OCI-M1 (cell line): ENCODE measurements at places on chromosomes 6 and 20.

DNA sequence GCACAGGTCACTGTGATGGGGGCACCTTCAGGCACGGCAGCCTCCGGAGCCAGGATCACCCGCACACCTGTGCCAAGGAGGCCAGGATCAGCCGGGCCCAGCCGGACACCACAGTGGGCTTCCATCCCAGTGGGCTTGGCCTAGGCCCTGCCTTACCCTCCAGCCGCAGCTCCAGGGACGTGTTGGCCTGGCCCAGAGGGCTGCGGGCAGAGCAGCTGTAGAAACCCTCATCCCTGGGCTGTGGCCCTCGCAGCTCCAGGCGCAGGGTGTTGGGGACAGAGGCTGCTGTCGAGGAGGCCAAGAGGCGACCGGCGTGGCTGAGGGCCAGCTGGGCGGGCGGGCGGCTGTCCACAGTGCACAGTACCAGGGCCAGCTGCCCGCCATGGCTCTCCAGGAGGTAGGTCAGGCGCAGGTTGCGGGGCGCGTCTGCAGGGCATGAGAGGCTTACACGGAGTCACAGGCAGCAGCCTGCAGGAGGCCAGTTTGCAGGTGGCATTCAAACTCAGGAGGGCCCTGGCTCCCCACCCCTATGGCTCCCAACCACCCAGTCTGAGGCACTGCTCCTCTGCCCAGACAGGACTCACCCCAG is 11.0 kb upstream of the ADAM33 start:
- no peak for DNase-seq

DNA sequence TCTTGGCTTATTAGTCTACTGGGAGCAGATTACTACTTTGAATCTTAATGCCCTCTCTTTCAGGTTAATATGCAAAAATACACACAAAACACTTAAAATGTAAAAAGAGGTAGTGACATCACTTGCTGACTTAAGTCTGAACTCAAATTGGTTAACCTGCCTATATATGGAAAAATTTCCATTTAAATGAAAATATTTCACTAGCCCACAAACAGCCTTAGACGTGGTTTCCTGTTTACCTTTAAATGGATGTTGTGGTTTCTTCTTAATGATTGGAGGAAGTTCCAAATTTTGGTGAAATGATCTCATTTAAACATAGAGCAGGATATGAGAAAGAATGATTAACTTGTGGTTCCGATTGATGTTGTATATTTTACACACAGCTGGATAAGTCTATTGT is 553.7 kb downstream of the CD109 start:
- peak; percentile 7 for DNase-seq

DNA sequence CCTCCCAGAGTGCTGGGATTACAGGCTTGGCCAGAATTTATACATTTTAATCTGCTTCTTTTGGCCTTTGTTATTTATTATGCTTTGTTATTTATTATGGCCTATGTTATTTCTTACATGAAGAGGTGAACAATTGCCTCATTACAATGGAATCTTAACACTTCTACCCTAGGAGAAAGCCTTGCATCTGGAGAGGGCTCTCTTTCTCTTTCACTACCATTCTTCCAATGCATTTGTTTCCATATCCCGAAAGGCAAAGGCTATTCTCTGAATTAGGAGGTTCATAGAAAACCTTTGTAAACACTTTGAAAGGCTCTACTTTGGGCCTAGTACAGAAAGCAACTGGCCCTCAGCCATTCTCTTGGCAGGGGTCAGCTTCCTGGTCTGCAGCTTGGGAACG is 19.9 kb upstream of the DEK start:
- DNase-seq, result no peak

GRCh38 chr6:91580635-91581034 is 993.8 kb upstream of the MAP3K7 start:
- DNase-seq, result no peak

- no peak for DNase-seq
Measured at GRCh38 chr6:14711704-14712379, 534.0 kb upstream of the JARID2 start.
